ENCODE measurements at places on chromosomes 16 and 17.

DNA sequence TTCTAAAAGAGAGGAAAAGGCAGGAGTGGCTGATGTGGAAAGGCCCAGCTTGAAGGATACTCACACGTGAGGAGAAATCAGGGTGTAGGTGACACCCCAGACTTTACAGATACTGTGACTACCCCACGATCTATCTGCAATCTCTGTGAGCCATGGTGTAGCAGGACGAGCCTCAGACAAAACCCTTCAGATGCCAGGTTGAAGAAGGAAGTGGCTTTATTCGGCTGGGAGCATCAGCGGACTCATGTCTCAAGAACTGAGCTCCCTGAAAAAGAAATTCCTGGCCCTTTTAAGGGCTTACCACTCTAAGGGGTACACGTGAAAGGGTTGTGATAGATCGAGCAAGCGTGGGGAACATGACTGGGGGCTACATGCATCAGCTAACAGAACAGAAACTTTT lies 4.7 kb upstream of the SLC6A4 start:
- no peak for DNase-seq

DNA sequence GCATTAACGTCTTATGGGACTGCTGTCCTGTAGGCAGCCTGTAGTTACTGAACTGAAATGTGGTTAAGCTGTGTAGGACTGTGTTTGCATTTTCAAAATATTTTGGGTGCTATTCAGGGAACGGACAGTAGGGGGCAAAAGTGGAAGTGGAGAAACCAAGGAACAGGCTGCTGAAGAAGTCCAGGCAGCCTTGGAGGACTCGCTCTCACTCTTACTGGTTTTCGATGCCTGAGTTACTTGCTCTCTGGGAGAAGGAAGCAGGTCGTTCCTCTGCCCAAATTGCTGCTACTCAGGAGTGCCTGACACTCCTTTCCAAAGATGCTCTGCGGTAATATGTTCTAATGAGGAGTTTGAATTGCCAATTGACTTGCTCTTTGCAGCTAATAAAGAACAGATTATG lies 64.5 kb upstream of the RBFOX1 start:
- DNase-seq, result no peak

GRCh38 chr17:37543637-37544052 lies 54.0 kb downstream of the DUSP14 start:
- no peak for DNase-seq

- DNase-seq, result no peak
These were observed 73.9 kb downstream of the AMFR start for GRCh38 chr16:56351481-56351880.

DNA sequence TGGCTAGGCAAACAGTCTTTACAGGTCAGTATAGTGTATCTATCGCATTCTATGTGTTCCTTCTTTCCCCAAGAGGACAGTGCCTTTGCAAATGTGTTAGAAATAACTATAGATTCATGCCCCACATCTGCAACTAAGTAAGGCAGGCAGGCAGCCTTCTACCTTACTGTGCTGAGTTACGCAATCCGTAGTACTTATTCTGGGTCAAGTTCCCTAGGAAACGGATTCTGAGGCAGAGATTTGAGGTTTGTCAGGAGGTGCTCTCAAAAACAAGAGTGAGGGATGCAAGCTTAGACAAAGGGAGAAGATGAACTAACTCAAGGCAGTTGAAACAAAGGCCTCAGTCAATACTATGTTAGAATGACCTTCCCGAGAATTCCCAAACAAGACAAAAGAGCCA lies 12.7 kb upstream of the ANKFY1 start:
- DNase-seq, result no peak

DNA sequence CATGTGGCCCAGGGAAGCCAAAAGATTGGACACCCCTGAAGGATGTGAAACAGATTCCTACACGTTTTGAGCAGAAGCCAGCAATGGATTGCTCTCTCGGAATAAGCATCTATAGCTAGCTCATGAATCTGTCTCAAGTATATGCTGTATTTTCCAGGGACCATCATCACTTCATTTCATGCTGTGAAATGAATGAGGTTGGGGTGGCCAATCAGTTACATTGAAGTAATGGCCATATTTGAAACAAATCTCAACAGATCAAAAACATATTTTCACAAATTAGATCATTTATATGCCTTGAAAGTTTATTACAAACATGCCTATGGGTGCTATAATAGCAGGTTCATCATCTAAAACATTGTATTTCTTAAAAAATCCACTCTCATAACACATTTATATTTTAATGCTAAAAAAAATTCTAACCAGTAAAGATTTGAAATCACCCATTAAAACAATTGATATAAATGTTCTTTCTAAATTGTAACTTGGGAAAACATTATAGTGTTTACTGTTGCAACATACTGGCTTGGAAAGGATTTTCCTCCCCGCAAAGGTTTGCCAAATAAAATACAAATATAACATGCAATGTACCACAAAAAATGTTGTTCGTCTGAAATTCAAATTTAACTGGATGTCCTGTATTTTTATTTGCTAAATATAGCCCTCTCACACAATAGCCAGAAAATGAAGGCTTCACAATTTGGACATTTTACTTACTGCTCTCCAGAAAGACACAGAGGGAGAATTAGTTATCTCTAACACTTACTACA lies 743.6 kb downstream of the KCNJ2 start:
- DNase-seq, result no peak

GRCh38 chr17:29563816-29564215 lies 3.0 kb downstream of the ABHD15 start:
- no peak for DNase-seq

DNA sequence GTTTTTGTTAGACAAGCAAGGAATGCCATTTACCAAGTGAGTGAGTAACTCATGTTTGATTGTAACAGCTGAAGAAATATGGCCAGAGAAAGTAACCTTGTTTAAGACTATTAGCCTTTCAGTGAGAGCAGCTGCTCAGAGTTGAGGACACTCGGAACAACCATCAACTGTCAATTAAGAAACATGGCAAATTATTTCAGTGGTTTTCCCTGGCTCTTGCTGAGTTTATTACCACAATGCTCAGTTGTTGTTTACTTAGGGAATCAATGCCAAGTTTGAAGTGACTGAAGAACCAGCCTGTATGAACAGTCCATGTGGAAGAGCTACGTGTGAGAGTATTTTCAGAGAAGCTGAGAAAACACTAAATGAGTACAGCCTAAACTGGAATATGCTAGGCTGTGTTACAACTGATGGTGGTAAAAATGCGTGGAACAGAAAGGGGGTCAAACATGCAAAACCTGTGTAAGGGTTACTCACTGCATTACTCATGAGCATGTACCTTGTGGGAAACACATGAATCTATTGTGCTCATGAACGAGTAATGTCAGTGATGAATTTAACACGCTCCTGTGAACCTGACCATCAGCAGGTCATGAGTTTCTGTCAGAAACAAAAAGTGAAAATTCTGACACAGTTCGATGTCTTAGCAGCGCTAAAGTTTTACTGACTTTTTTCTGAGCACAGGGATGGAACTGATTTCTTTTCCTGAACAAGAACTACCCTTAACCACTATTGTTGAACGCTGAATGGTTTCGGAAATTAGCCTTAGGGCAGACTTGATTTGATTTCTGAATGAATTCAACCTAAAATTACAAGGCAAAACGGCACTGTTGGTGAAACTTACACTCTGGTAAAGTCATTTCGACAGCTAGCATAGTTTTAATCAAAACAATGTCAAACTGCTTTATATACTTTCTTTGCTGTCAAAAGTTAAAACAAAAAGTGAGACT lies 33.5 kb downstream of the GNA13 start:
- no peak for DNase-seq

GRCh38 chr17:59027750-59028149 lies 78.9 kb downstream of the TRIM37 start:
- DNase-seq, result no peak

- DNase-seq, result no peak
These were observed 141.3 kb upstream of the NETO2 start for GRCh38 chr16:47284999-47285398.

DNA sequence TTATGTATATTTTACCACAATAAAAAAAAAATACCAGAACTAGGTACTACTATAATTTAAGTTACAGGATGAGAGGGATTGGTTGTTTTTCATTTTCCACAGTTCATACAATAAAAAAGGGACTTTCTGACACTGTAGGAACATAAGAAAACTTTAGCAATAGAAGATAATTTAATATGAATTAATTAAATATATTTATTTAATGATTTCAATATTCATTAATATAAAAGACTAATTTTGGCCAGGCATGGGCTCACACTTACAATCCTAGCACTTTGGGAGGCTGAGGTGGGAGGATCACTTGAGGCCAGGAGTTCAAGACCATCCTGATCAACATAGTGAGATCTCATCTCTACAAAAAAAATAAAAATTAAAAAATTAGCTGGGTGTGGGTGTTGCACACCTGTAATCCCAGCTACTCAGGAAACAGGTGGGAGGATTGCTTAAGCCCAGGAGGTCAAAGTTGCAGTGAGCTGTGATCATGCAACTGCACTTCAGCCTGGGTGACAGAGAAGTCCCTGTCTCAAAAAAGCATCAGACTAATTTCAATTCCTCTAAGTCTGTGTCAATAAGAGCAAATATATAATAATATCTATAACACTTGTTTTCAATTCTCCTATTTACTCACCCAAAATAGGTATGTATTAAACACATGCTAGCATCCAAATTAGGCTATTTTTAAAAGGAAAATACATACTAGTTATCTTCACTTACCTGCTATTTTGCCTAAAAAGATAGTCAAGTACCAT lies 79.6 kb downstream of the BRIP1 start:
- DNase-seq, result no peak

DNA sequence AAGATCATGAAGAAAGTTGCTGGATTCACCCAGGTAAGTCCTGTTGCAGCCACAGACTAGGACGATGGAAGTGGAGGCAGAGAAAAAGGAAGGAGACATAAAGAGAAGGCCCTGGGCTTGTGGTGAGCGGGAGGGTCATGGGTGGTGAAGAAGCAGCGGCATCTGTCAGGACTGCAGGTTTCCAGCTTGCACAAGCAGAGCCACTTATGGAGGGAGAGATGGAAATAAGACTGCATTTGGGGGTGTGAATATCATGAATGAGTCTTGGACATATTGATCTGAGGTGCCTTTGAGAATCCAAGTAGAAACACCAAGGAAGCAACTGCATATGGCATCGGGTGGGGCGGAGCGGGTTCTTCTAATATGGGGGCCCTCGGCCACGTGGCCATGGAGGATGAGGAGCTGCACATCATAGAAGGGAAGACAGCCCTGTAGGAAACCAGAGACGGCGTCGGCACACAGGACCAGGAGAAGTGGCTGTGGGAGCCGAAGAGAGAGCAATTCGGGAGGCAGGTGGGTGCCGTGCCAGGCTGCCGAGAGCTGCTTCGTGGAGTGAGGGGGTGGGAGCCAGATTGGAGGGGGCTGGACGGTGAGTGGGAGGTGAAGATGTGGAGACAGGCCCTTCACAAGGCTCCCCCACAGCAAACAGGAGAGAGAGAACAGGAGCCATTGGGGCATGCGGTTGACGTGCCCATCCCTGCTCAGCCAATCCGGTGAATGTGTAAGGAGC lies 243.5 kb downstream of the GSG1L start:
- DNase-seq, result no peak

DNA sequence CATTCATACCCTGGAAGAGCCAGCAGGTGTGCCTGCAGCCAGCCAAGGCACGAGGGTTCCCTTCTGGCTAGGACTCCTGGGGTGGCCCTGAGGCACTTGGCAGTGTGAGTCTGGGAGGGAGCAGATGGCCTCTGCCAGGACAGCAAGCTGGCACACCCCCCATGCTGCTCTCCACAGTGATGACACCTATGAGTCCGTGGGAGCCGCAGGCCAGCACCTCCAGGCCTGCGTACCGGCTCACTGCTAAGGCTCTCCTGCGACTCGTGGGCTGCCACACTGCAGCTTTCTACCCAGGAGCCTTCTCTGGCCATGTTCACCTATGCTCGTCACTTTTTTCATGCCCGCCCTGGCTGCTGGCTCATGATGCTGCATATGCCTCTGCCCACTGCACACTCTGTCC lies 68.1 kb downstream of the NDEL1 start:
- DNase-seq, result no peak

DNA sequence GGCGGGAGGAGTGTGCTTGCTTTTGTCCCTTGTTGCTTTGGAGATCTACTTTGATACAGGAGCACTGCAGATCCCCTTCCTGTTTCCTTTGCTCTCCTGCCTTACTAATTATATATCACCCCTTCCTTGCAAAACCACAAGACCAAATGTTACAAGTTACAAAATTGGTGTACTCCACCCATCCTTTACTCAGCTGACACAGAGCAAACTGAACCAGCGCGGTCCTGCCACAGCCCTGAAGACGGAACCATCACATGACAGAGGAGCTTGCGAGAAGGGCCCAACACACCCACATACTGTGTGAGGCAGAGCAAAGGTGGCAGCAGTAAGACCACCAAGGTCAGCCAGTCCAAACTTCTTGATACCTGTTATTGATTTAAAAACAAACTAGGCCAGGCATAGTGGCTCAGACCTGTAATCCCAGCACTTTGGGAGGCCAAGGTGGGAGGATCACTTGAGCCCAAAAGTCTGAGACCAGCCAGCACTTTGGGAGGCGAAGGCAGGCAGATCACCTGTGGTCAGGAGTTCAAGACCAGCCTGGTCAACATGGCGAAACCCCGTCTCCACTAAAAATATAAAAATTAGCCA lies 33.2 kb downstream of the CYTH1 start:
- DNase-seq, result peak; percentile 53

DNA sequence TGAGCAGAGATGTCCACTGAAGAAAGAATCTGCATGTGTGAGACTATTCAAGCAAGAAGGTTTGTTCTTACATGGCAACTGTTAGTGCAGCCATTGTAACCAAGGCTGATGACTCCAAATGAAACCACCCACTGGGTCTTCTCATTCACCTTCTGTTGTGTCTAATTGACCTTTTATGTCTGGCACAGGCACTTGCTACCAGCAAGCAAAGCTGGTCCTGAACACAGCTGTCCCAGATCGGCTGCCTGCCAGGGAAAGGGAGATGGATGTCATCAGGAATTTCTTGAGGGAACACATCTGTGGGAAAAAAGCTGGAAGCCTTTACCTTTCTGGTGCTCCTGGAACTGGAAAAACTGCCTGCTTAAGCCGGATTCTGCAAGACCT lies 3.6 kb downstream of the CDC6 start:
- no peak for DNase-seq

- no peak for DNase-seq
These were observed 42.8 kb upstream of the TNRC6A start for GRCh38 chr16:24686678-24687077.

DNA sequence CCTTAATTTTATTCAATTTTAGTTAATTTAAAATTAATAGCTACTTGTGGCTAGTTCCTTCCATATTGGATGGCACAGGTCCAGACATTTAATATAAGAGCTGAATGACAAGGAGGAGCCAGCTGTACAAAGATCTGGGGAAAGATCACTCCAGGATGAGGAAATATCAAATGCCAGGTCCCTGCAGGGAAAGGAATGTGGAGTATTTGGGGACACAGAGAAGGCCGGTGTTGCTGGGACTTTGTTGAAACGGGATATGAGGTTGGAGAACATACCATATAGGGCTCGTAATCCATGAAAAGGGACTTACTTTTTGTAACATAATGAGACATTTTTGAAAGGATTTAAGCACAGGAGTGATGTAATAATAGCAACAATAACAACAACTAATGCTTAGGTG lies 426.8 kb downstream of the HS3ST4 start:
- no peak for DNase-seq

- DNase-seq, result no peak
These were observed 105.6 kb downstream of the OR1D5 start for GRCh38 chr17:2957631-2958286.
